ENCODE measurements at places on chromosomes 16 and 17.

- DNase-seq = no peak
These were observed 89.2 kb downstream of the MAP2K6 start for GRCh38 chr17:69503711-69504110.

DNA sequence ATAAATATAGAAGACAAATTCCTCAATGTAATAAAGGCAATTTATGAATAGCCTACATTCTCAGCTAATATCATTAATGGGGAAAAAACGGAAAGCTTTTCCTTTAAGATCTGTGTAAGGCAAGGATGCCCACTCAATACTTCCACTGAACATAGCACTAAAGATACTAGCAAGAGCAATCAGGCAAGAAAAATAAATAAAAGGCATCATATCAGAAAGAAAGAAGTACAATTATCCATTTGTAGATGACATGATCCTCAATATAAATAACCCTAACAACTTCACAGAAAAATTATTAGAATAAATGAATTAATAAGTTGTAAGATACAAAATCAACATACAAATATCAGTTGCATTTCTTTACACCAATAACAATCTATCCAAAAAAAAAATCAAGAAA, 37.1 kb downstream of the C16orf87 start:
- no peak for DNase-seq

- no peak for DNase-seq
These were observed 176.1 kb downstream of the ABCC12 start for GRCh38 chr16:47979616-47980182.

- DNase-seq = no peak
These were observed 114.1 kb downstream of the NOG start for GRCh38 chr17:56707312-56708219.

DNA sequence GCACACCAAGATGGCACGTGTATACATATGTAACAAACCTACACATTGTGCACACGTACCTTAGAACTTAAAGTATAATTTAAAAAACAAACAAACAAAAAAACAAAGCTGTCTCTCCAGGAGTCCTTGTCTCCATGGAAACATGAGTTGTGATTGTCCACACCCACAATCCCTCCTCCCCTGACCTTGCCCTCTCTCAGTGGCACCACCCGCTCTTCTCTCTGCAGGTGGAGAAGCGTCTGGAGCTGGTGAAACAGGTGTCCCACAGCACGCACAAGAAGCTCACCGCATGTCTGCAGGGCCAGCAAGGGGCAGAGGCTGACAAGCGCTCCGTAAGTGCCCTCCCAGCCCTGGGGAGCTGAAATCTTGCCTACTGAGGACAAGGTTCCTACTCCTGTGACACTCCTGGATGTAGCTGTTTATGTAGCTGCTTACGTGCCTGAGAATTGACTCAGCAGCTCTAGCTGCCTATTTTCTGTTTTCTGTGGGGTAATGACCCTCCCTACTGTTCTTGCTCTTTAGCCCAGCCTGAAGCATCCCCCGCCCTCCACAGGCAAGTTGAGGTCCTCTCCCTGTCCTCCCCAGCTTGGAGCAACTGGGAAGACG, 107.0 kb downstream of the ARHGAP44 start:
- DNase-seq = no peak
